Activated T-cell treated with anti-CD3 and anti-CD28 coated beads for 48 hours (primary cell): ENCODE measurements at places on chromosomes 16 and 17.

GRCh38 chr16:87222335-87222734, 94.9 kb downstream of the C16orf95 start:
- no peak for DNase-seq

GRCh38 chr16:30902029-30902972, 5.9 kb downstream of the CTF1 start:
- DNase-seq = peak; percentile 68

DNA sequence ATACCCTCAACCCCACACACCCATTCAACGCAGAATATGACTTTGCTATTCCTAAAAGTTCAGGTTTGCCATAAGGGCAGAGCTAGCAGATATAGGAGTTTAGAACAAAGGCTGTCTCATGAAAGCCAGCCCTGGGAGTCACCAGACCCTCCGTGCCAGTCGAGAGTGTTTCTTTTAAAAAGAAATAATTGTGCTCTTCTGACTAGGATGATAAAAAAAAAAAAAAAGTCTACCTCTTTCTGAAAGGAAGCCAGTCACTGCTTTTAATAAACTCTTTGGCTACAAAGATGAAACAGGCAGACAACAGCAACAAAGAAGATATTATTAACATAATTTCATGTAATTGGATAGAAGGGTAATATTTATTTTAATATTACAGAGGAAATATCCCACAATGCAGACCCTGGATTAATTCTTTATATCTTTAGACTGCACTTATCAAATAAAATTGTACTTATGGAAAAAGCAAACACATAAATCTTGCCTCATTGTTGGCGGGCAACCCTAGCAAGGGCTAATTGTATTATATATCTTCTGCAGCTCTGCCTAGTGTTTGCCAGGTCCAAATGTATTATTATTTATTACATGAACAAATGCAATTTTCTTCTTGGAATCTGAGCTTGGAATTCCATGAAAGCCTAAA, 277.5 kb upstream of the DYNLRB2 start:
- DNase-seq = no peak

DNA sequence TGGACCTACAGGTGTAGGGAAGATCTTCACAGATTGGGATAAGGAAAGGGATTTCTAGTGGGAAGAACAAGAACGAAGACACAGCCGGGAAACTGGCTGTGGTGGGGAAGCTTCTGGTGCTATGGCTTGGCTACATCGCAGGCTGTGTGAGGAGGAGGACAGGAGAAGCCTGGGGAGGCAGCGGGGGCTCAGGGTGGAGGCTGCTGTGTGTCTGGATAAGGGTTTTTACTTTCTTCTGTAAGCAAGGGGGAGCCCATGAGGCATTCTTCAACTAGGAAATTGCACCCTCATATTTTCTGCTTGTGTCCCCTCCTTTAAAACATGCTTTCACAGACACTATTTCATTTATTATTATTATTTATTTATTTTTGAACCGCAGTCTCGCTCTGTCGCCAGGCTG, 2.9 kb upstream of the RHBDF2 start:
- no peak for DNase-seq

- no peak for DNase-seq
Observed at GRCh38 chr17:73827627-73828291, 183.5 kb upstream of the SDK2 start.

DNA sequence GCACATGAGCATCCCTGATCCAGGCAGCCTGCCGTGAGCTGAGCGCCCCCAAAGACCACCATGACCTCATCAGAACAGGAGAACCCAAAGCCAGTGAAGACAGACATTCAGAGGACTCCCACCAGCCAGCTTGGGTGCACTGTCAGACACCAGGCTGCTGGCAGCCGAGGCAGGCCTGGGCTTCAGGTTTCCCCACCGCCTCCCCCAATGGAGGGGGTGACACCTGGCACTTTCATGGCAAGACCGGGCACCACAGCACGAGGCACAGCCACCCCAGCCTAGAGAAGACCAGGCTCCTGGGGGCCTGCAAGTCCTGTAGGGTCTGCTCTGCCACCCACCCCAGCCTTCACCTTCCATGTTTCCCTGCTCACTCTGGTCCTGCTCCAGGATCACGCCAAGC, 140.5 kb downstream of the C16orf95 start:
- no peak for DNase-seq

DNA sequence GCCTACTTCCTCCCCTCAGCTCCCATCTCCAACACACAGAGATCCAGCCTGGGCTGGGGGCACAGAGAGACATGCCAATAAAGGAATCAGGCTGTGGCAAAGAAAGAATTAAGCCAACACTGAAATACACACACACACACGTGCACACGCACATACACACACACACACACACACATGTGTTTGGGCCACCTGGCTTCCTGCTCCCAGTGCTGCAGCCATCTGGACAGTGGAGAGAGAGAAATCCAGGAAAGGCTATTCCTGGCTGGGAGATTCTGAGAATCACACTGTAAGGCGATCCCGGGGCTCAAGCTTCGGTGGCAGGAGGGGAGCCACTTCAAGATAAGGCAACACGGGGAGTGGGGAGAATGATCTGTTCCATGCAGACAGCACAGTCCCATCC, 72.4 kb downstream of the NOG start:
- no peak for DNase-seq

GRCh38 chr17:40338058-40338457, 26.5 kb downstream of the GJD3 start:
- no peak for DNase-seq

- DNase-seq = no peak
Observed at GRCh38 chr16:48561960-48562393, 48.0 kb downstream of the N4BP1 start.

- no peak for DNase-seq
Observed at GRCh38 chr17:45904866-45905265, 10.5 kb downstream of the MAPT start.

- no peak for DNase-seq
Observed at GRCh38 chr16:69404275-69404805, 18.5 kb upstream of the TERF2 start.

DNA sequence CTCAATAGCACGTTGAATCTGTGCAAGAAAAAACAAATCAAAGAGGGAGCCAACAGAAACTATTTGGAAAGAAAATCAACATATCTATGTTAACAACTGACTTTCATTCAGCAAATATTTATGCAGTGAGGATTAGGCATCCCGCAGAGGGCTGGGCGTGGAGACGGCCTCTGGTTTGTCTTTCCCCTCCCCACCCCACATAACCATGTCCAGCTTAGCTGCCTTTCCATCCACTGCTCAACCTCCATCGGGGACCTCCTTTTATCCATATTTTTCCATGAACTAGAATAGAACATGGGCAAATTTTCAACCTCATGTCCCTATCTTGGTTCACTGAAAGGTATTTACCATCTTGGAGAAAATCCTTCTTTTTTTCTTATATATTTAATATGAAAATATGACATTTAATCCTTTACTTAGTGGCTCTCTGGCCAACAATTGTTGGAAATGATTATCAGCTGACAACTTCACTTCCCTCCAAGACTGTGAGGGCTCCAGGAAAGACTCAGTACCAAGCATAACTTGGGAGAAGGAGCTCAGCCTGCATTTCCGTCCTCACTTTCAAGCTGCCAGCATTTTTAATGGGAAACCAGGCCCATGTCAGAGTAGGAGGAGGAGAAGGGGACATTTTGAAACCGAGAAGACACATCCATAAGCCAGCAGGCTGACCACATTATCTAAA, 462.6 kb upstream of the MAF start:
- no peak for DNase-seq

- no peak for DNase-seq
Observed at GRCh38 chr16:80437707-80438106, 103.1 kb upstream of the DYNLRB2 start.

DNA sequence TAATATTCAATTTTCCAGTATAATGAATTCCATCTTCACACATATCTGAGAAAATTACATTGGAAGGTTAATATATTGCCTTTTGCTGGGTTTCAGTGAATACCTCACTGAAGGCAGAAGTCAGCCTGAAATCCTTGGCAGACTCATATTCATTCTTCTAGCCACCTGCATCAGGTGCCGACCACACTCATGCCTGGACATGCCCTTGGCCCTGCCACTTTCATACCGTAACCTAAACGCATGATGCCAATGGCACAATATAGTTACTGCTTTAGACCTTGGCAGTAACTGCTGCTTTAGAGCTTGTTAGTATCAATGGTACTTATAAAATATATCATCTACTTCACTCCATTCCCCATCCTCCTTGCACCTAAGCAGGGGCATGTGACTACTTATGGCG, 817.6 kb upstream of the CDH8 start:
- no peak for DNase-seq

- DNase-seq = no peak
Observed at GRCh38 chr17:39938140-39938869, 10.8 kb downstream of the LRRC3C start.

DNA sequence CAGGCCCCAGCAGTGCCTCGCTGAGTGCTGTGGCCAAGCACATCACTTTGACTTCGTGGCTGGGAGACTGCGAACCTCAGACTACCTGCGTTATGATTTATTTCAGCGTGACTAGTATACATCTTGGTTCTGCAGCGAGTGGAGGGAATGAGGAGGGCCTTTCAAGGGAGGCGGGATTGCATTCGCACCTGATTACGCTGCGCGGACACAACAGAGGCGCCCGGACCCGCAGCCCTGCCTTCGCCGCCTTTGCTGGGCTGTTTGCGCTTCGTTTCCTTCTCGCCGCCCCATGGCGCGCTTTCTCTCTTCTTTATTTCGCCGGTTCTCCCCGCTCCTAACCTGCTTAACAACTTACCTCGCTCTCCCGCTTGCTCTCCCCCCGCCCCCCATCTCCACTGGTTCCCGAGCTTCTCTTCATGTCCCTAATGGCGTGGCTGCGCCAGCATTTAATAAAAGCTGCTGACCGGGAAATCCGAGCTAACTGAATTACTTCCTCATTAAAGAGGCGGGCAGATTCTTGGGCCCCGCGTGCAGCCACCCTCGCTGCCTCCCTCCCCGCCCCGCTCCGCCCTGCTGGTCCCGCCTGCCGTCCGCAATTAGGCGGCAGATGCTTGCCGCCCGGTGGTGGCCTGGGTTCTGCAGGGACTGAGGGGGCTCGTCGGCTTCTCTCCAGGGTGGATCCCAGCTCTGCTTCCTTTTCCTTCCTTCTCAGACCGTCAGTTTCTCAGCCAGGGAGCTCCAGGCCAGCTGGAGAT, 257.6 kb upstream of the SDK2 start:
- DNase-seq = peak; percentile 14

DNA sequence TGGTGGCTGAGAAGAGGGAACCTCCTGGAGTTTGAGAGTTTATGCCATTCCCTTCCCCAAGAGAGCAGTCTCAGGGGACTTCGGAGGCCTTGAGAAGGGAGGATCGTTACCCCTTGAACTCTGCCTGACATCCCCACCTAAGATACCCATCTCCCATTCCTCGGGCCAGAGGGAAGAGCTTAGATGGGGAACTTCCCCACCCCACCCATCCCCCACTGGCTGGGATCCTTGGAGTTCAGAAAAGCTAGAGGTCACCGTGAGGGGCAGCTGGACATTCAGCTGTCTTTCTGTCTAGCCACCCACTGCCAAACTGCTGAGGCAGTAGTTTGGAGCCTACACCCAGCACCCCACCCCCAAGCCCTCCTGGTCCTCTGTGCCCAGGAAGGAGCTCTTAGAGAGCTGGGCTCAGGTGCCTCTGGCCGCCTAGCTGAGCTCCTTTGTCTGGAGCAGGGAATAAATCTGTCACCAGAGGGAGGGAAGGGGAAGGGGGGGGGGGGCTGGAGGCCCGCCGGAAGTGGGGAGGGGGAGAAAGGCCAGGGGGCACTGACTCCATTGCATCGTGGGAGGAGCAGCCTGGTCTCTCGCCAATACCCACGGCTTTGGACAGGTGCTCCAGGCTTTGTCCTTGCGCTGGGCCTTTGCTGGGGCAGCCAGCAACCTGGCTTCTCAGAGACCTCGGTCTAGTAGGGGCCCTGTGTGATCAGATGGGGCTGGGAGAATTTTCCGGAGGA, 1.0 kb downstream of the HSD11B2 start:
- DNase-seq = no peak

DNA sequence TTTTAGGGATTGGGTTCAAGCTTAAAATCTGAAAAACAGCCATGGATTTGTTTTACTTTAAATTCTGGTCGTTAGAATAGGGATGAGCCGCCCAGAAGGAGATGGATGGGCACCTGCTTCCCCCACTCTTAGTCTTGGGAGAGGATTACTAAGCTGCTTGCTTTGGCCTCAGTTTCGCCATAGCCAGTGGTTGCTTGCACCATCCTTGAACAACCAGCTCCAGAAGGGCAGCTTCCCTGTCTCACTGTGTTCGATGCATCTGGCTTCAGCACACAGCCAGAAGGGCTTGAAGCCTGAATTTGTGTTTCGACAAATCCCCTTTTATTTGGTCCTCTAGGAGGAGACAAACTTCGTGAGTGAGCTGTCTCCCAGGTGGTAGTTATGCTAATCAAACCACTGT, 7.1 kb downstream of the CYB5D2 start:
- DNase-seq = no peak

GRCh38 chr16:4411684-4412083, 4.7 kb downstream of the CORO7 start:
- no peak for DNase-seq

GRCh38 chr17:47717261-47717697, 15.8 kb upstream of the TBX21 start:
- no peak for DNase-seq

- no peak for DNase-seq
Observed at GRCh38 chr16:52408191-52408845, 138.6 kb downstream of the TOX3 start.

DNA sequence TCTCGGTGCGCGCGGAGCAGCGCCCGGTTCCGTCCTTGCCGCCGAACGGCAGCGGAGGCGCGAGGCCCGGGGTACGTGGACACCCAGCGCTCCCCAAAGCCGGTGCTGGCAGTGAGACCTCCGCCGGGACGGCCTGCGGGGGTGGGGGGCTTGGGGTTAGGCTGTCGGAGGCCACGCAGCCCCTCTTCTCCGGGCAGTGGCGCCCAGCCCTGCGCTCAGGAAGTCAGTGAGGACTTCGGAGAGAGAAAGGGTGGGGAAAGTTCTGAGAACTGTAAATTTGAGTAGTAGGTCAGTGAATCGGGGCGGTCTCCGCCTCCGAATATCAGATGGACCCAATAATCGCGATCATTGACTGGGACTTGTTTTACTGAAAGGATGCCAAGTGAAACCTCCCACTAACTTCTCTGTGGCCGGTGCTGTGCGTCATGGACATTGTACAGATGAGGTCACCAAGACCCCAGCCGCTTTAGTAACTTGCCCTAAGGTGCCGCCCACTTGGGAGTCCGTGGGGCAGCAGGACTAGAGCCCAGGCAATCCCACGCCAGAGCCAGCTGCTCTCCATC, 468 bp downstream of the IL4R start:
- peak; percentile 75 for DNase-seq

GRCh38 chr17:65568918-65569317, 7.5 kb upstream of the AXIN2 start:
- no peak for DNase-seq

- no peak for DNase-seq
Observed at GRCh38 chr16:66155933-66156332, 210.6 kb upstream of the CDH5 start.

GRCh38 chr17:50952013-50952412, 85.9 kb upstream of the TOB1 start:
- no peak for DNase-seq

- DNase-seq = no peak
Observed at GRCh38 chr17:64024781-64025731, 4.6 kb upstream of the ICAM2 start.
